SJSA1 (cell line): ENCODE measurements at places on chromosomes 1 and 21. TPM values are rescaled to one million over a fixed set of nuclear protein-coding genes. Genes with fewer than 3 reads are reported as not detected.

CLCA1 gene
- not detected in 2 replicates for total RNA-seq

TARS2 gene
- 8.7 and 13.3 TPM in 2 replicates for total RNA-seq

DNA sequence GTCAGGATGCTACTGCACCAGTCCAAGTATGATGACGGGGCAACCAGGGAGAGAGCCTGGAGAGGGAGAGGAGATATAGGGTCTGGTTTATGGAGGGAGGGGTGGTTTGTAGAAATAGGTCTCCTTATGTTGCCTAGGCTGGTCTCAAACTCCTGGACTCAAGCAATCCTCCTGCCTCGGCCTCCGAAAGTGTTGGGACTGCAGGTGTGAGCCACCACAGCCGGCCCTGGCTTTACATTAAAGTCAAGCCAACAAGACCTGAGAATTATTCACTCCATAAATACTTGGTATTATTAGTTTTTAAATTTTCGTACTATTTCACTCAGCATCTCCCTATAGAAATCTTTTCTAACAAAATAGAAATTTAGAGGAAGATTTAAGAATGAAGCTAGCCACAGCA lies 86.8 kb downstream of the MATN1 start:
- DNase-seq: no peak

- DNase-seq: no peak
Observed at GRCh38 chr21:30164796-30165195, 1.8 kb downstream of the CLDN17 start.

PTCH2 gene
- total RNA-seq: 1.0 and 1.5 TPM in 2 replicates

- DNase-seq: no peak
Observed at GRCh38 chr1:32874860-32875752, 4.4 kb upstream of the FNDC5 start.

INKA2 gene
- 3.4 and 5.4 TPM in 2 replicates for total RNA-seq

- peak; percentile 80 for DNase-seq
Observed at GRCh38 chr21:36120304-36120888, 14.5 kb upstream of the CBR3 start.

GRCh38 chr21:15797577-15798363 lies 68.0 kb downstream of the USP25 start:
- no peak for DNase-seq

RIPPLY3 gene
- 1.7 TPM in 1 of 2 replicates, not detected in the other for total RNA-seq

DNA sequence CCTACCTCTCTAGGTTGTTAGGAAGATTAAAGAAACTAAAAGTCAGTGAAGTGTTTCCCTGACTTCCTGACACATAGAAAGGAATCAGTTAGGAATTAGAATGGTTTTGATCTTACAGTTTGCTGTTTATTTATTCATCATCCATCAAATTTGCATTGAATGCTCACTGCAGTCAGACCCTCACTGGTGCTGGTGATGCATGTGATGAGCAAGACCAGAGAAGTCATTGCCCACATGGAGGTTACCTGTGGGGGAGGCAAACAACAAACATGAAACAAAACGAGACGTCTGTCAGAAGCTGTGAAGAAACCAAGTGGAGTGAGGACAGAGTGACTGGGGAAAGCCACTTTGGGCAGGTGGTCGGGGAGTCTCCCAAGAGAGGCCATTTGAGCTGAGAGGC lies 6.4 kb downstream of the CTPS1 start:
- no peak for DNase-seq

- DNase-seq: no peak
Observed at GRCh38 chr1:25733271-25733670, 66.7 kb upstream of the SELENON start.

DNA sequence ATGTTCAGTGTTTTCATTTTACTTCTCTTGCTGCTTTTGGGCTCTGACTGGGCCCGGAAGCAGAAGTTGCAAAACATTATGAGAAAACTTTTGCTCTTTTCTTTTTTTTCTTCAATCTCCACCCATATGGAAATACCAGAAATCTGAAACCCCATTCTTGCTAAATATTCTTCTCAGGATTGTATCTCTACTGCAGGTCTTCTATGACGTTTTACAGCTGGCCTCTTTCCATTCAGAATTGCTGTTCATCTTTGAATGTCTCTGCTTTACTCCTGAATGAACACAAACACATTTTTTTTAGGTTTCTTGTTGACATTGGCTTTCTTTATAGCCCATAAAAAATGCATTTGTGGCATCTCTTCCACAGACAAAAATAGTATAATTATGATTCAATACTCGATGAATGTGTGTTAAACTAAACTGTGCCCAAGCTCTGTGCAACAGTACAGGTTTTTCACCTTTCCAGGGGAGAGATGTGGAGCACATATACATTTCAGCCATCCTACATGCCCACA lies 18.8 kb downstream of the PTPRC start:
- DNase-seq: no peak

DNA sequence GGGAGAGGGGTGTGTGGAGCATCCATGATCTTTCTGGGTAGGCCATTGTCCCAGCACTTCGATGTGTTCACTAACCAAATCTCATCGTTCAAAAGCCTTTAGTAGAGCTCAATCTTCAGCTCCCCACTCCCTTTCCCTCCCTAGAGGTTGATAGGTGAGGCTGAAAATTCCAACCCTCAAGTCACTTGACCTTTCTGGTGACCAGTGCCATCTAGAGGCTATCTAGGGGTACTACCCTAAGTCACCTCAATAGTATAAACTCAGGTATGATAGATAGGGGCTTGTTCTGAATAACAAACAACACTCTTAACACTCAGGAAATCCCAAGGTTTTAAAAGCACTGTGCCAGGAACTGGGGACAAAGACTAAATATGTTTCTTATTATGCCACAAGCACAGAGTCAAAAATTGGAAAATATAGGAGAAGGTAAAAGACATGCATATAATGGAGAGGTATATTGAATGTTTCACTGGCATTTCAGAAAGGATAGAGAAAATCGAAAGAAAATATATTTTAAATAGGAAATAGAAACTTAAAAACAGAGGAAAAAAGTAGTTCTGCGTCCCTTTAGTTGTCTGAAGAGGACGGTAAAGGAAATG lies 42.9 kb upstream of the CD53 start:
- DNase-seq: peak; percentile 3

DNA sequence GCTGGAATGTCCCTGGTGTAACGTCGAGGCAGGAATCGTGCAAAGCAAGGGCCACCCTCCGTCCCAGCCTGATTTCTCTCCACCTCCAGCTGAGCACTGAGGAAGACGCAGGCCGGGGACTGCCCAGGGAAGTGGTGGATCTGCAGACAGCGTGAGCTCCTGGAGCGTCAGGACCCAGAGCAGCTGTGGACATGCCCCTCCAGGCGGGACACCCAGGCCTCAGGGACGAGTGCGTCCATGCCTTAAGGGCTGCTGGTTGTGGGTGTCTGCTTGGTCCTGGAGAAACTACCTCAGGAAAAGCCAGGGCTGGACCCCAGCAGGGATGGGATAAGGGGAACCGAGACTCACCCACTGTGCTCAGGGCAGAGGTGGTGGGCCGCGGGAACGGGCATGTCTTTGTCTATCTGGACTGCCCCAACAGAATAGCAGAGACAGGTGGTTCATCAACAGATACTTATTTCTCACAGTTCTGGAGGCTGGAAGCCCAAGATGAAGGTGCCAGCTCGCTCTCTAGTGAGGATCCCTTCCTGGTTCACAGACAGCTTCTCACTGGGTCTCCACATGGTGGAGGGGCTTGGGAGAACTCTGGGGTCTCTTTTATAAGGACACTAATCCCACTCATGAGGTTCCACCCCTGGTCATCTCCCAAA lies 5.8 kb upstream of the MMEL1 start:
- no peak for DNase-seq

- DNase-seq: no peak
Observed at GRCh38 chr1:54361342-54361741, 44.9 kb downstream of the SSBP3 start.

DNA sequence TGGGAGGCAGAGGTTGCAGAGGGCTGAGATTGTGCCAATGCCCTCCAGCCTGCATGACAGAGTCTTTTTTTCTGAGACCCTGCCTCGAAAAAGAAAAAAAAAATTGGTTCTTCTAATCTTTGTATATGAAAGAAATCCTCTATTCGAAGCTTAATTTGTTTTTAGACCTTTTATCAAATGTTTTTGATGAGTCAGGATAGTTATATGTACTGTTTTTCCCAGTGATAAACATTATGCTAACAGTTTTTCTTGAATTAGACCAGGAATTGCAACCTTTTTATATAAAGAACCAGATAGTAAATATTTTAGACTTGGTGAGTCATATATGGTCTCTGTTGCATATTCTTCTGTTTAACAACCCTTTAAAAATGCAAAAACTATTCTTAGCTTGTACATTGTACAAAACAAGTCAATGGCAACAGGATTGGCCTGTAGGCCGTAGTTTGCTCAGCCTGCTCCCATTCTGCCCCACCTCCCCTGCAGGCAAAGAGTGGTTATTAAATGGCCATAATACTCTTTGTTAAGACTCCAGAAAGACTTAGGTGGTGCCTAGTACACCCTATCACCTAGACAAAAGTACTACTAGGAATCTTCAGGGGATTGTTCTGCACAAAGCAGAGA lies 45.2 kb downstream of the LYST start:
- DNase-seq: peak; percentile 82

DNA sequence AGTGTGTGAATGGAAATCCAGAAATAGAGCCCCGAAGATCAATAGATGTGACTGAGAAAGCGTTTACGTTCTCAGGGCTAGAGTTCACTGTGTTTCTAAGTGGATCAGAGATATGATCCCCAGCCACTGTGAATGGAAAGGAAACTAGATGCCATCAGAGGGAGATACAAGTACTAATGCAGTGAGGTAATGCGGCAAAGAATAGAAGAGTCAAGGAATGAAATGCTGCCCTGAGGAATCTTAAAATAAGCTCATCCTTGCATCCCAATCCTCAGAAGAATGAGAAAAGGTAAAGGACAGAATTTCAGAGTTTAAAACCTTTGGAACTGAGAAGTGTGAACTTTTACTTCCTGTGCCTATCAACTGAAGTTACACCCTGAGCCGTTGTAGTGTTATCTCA lies 165.5 kb upstream of the ESRRG start:
- no peak for DNase-seq

SPSB1 gene
- 16.2 and 24.4 TPM in 2 replicates for total RNA-seq

DNA sequence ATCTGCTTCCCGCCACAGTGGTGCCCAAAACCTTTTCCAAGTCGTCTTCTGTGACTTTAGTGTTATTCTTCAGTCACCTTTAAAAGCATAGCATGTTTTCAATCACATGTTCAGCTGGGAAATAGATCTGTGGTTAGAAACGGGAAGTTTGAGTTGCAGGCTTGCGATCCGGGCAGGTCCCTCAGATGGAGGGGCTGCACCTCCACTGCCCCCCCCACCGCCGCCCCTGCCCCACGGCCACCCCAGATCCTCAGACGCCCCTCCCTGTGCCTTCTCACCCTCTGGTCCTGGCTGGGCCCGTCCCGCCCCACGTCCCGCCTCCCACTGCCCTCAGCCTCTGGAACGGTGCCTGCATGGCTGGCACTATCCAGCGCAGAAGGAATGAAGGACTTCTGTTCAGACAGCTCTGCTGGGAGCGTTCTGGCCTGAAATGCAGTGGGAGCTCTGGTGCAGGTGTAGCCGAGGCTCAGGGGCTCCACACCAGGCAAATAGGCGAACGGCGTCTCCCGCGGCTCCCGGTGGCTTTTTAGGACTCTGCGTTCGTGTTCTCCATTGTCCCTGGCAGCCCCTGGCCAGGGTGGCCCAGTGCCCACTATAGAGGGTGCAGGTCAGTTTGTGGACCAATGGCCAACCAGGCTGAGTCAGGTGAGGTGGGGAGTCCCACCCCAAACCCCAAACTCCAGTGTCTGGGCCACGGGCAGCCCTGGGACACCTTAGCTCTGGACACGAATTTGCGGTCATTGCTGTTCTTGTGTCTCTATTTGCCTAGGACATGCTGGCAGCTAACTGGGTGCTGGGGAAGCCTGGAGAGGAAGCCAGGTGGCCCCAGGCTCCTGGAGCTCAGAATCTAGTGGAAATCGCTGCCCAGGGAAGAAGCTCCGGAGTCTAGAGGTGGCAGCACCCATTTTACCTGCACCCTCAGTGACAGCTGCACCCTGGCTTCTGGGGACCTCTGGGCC lies 67.1 kb downstream of the FAAP20 start:
- DNase-seq: peak; percentile 36

- no peak for DNase-seq
Observed at GRCh38 chr21:29829564-29830275, 110.1 kb downstream of the GRIK1 start.

GRCh38 chr1:79667848-79668696 lies 661.5 kb upstream of the ADGRL4 start:
- no peak for DNase-seq

GRCh38 chr1:170806961-170807360 lies 128.4 kb upstream of the MROH9 start:
- DNase-seq: no peak

DNA sequence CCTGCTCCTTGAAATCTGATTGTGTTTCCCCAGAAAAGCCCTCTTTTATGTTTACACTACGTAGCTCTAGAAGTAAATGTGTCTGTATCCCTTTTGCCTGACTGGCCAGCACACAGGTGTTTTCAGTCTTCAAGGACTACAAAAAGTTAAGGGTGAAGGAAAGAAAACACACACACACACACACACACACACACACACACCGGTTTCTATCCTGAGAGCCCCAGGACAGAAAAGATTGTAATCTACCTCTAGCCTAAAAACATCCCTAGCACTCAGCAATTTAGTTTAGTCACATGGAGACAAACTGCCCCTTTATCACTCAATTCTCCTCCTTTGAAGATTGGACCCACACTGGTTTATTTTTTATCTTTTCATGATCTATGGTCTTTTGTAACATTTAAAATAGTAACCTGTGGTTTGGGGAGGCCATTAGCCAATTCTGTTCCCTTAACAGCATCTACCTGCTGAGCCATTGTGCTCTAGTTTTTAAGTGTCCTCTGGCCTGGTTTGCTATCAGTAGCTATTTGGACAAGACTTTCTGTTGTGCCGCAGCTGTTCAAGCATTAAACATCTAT lies 15.8 kb upstream of the TRIM45 start:
- no peak for DNase-seq

FCRLA gene
- total RNA-seq: 0.29 TPM in 1 of 2 replicates, not detected in the other

DNA sequence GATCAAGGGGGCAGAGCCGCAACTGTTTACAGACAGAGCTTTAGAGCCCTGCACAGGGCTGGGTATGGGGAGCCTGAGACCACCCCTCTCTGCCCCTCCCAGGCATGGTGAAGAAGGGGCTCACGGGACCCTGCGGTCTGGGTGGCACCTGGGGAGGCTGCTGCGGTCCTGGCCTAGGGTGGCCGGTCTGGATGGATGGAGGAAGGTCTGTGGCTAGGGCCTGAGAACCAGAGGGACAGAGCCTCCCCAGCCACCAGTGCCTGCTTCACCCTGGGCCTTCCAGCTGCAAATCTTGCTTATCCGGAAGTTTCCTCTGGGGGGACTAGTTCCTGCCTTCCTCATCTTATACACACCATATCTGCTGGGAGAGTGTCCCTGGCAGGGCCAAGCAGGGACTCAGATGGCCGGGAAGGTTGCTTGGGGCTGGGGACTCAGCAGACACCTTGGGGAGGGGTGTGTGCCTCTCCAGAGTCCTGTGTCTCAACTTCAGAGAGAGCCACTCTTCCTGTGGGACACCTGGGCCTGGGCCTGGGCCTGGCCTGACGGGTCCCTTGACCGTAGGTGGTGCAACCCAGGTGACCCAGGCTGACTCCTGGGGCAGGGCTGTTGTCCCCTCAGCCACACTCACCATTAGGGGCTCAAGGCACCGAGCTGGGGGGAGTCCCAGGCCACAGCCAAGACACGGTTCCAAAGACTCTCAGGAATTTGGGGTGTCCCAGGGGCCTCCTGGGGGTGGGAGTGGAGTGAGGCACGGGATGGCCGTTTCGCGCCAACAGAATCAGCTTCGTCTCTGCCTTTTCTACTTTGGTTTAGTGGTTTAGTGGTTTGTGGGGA lies 52.0 kb upstream of the ACTRT2 start:
- DNase-seq: no peak

GRCh38 chr1:198903621-198904020 lies 264.8 kb downstream of the PTPRC start:
- no peak for DNase-seq

MYCL gene
- 5.3 and 8.1 TPM in 2 replicates for total RNA-seq

L1TD1 gene
- not detected in 2 replicates for total RNA-seq

AK5 gene
- 0.60 and 1.4 TPM in 2 replicates for total RNA-seq

GRCh38 chr1:174194461-174194860 lies 35.1 kb downstream of the RABGAP1L start:
- DNase-seq: no peak
